ENCODE measurements at places on chromosomes 1 and 21.

- peak; percentile 77 for DNase-seq
These were observed 55.0 kb downstream of the ADARB1 start for GRCh38 chr21:45129189-45129923.

DNA sequence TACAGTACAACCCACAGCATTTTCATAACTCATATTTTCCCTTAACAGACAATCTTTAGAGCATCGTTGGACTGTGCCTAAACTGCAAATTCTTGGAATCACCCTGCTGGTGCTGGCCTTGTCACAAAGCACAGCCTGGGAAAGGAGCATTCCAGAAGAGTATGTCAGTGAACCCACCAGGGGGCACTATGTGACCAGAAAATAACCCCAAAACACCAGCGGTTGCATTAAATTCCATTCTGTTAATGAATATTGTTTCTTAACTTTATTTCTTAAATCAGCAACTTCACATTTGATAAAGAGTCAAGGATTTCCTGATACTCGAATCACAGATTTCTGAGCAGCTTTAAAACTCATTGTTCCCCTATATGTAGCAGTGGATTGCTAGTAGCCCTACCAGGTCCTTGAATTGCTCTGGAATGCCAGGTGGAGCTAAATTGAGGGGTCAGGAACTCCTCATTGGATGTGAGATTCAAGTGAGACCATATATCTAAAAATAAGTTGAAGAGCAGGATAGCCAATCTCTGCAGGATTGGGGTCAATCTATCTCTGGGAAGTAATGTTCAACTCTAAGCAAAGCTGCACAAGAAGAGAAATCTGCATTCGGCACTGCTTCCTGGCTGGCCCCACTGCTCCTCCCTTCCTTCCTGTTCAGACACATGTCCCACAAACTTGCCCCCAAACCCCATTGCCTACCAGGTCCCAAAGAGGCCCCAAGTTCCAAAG lies 12.7 kb upstream of the RAB4A start:
- peak; percentile 69 for DNase-seq

- peak; percentile 82 for DNase-seq
These were observed 245.4 kb downstream of the KCNJ6 start for GRCh38 chr21:37670883-37671282.

DNA sequence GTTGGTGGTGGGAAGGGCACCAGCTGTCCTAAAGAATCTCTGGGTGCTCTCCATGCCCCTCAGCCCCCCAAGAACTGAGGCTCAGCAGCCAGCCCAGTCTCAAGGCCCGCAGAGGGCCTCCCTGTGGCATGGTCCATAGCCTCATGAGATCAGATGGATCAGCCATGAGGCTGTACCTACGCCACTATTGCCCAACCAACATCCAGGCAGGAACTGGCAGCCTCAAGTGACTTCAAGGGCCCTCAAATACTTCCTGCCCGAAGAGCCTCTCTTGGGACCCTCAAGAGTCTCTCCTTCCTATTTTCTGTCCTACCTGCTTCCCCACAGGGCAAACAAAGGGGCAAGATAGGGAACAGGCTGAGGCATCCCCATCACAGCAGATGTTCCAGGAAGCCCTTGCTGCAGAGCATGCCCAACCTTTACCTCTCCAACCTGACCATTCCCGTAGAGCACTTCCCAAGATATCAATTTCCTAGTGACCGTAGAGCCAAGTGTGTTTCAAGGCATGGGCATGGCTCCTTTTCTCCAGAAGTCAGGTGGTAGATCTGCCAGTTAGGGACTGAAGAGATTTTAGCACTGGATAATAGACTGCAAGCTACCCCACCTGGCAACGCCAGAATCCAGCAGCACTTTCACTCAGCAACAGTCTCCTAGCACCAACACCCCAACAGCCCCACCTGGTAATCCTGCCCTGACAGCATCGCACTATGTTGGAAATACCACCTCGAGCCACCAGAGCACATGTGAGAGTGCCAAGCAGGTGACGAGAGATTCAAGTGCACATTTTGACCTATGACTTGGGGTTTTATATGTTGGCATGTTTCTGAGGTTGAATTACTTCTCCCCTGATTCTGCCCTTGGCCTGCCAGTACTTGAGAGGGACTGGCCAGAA lies 13.7 kb upstream of the MFSD2A start:
- no peak for DNase-seq

GRCh38 chr1:27102707-27103468 lies 52.0 kb downstream of the SLC9A1 start:
- peak; percentile 57 for DNase-seq

DNA sequence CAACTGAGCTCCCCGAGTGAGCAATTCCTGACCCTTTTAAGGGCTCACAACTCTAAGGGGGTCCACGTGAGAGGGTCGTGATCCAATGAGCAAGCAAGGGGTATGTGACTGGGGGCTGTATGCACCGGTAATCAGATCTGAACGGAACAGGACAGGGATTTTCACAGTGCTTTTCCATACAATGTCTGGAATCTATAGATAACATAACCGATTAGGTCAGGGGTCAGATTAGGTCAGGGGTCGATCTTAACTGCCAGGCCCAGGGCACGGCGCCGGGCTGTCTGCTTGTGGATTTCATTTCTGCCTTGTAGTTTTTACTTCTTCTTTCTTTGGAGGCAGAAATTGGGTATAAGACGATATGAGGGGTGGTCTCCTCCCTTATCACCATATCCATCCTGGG lies 30.7 kb upstream of the OPRD1 start:
- no peak for DNase-seq

GRCh38 chr1:155424091-155424490 lies 103.4 kb downstream of the RUSC1 start:
- no peak for DNase-seq

DNA sequence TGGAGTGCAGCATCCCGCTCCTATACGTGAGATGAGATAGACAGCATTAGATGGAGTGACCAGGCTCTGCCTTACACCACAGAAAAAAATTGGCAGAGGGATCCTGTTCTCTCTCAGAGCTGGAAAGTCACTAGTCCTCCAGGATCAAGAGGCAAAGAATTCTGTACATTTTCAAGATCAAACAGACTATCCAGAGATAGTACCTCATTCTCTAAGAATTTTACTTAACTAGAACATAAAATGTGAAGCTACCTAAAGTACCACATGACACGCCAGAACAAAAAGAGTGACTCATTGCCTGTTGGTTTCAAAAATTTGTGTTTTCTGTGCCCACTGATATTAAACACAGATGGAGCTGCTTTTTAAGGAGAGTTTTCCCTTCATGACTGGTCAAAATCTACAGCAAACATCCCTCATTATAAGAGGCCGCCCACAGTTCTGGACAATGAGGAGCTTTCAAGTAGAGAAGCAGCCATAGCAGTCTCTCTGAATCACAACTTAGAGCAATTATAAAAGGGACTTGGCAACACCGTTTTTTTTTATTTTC lies 32.3 kb downstream of the CD160 start:
- DNase-seq: peak; percentile 94

DNA sequence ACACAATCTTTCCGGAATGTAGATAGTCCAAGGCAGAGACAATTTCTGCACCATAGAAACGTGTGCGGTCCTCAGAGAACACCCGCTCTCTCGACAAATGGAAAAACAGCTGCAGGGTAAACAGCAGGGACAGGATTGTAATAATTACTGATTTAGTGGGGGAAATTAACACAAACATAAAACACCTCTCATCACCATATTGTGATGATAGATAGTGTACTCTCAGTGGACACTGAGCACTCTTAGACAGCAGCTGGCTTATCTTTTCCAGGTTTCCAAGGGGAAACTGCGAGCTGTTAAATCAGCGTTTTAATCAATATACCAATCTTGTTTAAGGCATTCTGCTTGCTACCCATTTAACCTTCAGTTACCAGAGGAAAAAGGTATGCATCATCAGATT lies 277.1 kb downstream of the AKT3 start:
- DNase-seq: no peak

DNA sequence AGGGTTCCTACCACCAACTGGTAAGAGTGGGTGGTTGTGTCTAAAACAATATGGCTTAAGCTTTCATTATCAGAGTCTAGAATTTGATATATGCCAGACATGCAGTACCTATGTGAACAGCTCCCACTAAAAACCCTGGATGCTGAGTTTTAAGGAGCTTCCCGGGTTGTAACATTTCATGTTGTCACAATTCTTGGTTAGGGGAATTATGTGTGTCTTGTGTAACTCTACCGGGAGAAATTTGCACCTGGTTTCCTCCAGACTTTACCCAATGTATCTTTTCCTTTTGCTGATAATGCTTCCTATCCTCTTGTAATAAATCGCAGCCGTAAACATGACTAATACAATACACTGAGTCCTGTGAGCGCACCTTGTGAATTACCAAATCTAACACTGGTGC lies 48.3 kb downstream of the ARID4B start:
- DNase-seq: no peak

DNA sequence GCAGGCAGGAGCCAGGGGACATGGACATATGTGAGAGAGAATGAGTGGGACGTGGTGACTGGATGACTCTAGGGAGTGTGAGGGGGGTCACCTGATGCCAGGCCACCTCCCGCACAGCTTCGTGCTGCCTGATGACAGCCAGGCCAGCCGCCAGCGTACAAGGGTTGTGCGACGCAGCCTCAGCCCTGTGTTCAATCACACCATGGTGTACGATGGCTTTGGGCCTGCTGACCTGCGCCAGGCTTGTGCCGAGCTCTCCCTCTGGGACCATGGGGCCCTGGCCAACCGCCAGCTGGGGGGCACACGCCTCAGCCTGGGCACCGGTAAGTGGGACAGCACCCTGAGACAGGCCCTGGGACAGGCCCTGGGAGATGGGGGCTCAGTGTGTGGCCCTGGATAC lies 11.3 kb downstream of the SYTL1 start:
- DNase-seq: no peak

DNA sequence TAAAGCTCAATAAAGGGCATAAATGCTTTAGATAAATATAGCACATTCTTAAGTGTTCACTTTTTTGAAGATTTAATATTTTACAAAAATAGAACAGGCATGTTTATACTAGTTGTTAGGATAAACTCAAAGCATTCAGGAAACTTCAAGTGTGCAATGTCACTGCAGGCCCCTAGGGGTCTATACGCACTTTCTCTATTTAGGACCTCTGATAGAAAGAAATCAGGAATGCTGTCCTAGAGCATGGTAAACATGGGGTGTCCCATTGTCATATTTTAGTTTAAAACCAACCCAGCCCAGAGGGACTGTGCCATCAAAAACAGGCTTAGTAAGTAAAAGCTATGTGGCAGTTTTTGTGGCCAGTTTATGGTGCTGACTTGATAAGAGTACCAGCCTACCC lies 102.2 kb downstream of the BARHL2 start:
- no peak for DNase-seq

DNA sequence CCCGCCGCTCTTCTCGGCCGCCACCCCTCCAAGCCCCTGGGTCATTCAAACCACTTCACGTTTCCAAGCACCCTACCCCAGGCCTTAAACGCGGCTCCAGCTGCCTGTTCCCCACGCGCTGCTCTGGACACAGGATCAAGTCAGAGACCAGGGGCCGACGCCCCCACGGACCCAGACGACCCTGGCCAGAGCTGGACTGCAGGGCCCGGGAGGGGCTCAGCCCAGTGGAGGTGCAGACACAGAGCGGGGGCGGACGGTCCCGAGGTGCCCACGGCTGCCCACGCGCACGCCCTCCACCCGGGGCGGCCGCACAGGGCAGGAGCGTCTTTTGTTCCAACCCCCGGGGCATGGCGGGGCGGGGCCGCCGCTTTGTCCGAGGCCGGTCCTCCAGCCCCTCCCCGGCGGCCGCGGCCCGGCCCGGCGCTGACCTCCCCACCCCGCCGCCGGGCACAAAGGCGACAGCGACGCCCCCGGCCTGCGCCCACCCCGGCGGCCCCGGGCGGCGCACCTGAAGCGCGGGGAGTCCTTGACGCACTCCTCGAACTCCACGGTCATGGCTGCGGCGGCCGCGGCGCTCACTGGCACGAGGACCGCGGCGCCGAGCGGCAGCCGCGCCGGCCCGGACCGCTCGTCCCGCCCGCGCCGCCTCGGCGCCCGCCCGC lies 338 bp downstream of the ACAP3 start:
- DNase-seq: no peak

GRCh38 chr1:178119628-178120027 lies 25.7 kb downstream of the RASAL2 start:
- DNase-seq: no peak

DNA sequence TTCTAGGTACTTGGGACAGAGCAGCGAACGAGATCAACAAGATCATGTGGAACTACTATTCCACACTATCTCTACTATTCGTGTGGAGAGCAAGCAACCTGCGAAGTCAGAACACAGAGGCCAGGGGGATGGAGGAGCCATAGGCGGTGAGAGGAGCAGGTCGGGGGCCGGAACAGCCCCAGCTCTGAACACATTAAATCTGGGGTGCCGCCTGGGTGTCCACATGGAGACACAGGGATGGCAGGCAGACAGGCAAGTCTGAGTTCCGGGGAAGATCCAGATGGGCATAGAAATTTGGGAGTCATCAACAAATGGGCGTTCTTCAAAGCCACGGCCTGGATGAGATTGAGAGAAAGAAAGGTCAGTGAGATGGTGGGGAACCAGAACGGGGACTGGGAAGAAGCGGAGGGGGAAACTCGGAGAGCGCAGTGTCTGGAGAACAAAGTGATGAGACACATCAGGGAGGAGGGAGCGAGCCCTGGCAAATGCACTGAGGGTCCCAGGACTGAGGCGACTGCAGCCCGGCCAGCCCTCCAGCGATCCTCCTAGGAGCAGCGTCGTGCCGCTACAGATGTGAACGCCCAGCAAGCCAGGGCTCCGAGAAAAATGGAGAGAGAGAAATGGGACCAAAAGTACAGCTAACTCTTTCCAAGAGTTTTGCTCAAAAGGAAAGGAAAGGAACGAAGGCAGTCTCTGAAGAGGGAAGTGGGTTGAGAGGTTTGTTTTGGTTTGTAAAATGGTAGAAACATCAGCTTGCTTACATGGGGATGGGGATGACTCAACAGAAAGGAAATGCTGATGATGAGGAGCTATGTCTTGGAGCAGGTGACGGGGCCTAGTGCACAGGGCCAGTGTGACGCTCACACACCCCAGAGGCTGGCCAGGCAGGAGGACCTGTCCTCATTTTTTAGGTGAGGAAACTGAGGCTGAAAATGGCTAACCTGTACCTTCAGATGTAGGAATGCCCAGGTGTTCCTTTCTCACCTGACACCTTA lies 84.5 kb downstream of the GLIS1 start:
- peak; percentile 71 for DNase-seq

- DNase-seq: no peak
These were observed 65.8 kb downstream of the FH start for GRCh38 chr1:241453732-241454131.

DNA sequence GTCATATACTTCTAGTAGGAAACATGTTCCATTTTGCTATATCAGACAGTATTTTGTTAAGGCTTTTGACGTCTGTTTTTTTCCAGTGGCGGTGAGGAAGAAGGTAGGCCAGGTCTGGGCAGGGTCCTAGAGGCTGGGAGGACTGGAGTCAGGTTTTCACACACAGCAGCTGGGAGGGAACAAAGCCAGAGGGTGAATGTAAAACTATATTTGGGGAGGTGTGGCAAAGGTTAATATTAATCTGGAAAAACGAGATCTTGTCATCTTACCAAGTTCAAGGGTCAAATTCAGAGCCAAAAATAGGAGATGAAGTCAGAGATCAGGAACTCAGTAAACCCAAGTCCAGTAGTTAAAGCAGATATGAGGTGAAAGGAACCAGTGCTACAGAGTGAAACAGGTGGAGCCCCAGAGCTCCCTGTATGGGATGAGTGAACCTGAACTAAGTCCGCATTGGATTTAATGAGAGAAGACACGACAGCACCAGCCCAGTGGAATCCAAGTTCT lies 10.7 kb upstream of the OTUD7B start:
- no peak for DNase-seq
